ENCODE measurements at places on chromosomes 4 and X.
A peak's percentile ranks its signal among the peaks of the same experiment; 100 is the strongest.

GRCh38 chr4:138981930-138982390, 33.6 kb upstream of the NOCT start:
- no peak for DNase-seq

GRCh38 chrX:122094611-122095010, 1047.2 kb downstream of the GLUD2 start:
- DNase-seq, result no peak

DNA sequence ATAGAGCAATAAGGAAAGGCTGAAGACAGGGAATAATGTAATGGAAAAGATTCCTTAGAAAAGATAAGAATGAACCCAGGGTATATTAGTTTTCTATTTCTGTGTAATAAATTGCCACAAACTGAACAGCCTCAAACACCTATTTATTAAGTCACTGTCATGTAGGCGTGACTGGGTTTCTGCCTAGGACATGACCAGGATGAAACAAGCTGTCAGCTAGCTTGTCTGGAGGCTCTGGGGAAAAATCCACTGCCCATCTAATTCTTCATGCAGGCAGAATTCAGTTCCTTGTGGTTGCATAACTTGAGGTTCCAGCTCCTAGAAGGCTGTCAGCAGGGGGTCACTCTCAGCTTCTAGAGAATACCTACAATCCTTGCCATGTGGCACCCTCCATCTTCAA, 277.7 kb downstream of the TMA16 start:
- no peak for DNase-seq

DNA sequence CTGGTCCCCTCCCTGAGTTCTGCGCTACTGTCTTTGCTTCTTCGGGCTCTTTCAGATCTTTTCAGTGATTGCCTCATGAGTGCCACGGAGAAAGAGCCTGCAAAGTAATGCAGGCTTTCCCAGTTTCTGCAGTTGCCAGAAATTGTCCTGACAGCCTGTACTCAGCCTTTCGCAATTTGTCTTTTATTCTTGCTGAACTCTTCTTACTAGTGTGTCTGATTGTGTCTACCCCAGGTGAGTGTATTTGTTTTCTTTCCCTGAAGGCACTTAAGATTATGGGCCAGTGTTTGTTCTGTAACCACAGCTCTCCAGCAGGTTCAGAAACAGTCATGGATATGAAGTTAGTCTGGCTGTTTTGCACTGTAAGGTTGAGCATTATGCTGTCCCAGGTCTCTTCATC, 47.1 kb downstream of the FAM193A start:
- no peak for DNase-seq

GRCh38 chrX:115356369-115356768, 66.9 kb downstream of the LUZP4 start:
- DNase-seq, result no peak

- no peak for DNase-seq
Observed at GRCh38 chr4:47672696-47673095, 165.2 kb downstream of the CORIN start.

- no peak for DNase-seq
Observed at GRCh38 chr4:127856813-127857447, 23.8 kb upstream of the PLK4 start.

- no peak for DNase-seq
Observed at GRCh38 chrX:132333351-132333750, 114.1 kb upstream of the RAP2C start.

- no peak for DNase-seq
Observed at GRCh38 chr4:175910700-175911099, 98.6 kb upstream of the GPM6A start.

DNA sequence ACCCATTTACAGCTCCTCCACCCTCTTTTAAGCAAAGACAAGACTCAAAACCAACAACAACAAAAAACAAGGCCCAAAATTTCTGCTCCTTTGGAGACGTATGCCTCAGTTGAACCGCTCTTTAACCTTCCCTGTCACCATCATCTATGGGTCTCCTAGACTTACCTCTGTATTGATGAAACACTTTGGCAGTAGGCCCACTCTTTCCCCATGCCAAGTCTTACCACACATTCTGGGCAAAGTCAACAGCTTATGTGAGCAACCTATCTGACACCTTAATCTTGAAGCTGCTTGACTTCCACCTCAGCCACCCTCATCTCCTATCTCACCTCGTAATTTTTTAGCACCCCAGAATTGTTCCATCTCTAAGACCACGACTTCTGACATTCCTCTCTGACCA, 99.7 kb upstream of the CXorf66 start:
- no peak for DNase-seq

- no peak for DNase-seq
Observed at GRCh38 chr4:6125103-6125651, 75.2 kb downstream of the JAKMIP1 start.

DNA sequence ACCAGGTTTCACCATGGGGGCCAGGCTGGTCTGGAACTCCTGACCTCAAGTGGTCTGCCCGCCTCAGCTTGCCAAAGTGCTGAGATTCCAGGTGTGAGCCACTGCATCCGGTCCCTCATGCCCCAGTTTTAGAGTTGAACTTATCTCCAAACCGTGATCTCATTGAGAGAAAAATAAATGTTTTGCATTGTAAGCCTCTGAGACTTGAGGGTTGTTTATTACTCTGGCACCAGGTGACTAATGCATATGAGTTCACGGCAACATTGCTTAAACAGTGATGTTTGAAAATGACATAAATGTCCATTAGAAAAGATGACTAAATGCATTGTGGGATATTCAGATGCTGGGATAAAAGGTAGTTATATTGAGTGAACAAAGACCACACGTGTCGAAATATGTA, 22.9 kb upstream of the FAT1 start:
- no peak for DNase-seq

- no peak for DNase-seq
Observed at GRCh38 chr4:140720387-140721304, 35.5 kb downstream of the TBC1D9 start.

DNA sequence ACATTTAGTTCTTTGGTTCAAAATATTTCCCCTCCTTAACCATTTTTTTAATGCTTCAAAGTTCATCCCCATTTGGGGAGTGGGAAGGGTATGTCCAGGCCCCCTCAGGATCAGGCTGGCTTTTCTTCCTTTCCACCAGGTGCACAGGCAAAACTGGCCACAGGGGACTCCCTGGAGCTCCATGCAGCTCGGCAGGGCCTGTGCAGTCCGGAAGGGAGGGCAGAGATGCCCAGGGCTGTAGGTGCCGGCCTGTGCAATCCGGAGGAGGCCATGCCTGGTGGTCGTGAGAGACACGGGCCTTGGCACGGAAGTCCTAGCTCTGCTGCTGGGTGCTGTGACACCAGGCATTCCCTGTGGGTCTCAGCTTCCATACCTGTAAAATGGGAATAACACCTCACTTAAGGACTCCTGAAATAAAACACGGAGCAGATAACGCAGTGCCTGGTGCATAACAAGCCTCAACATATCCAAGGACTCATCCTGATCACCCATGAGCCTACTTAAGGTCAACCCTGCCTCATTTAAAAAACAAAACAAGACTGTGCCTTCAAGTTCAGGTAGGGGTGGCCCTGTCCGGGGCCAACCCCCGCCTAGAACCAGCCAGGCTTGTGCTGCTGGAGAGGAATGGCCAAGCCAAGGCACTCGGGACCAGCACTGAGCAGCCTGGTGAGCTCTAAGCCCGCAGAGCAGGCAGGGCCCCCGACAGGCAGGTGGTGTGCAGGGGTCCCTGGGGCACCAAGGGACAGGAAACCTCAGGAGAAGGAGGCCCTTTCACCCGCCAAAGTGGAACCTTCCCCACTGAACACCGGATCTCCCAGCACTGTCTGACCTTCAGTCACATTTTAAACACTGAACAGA, 21.2 kb upstream of the CYP4V2 start:
- DNase-seq, result no peak

DNA sequence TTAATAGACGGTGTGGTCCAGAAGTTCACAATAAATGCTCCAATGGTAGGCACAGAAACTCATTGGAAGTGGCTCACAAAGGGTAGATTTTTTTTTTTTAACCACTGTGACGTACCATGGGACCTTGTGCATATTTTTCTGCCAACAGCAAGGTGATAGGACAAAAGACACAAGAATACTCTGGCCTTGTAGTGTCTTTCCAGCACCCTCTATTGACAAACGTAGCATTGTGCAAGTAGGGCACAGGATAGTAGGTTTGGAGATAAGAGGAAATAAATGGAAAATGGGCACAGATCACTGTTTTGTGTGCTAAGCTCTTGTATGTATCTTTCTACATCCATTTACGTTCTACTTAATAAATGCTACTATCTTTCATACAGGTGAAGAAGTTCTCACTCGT, 2054.9 kb downstream of the PCDH7 start:
- no peak for DNase-seq

DNA sequence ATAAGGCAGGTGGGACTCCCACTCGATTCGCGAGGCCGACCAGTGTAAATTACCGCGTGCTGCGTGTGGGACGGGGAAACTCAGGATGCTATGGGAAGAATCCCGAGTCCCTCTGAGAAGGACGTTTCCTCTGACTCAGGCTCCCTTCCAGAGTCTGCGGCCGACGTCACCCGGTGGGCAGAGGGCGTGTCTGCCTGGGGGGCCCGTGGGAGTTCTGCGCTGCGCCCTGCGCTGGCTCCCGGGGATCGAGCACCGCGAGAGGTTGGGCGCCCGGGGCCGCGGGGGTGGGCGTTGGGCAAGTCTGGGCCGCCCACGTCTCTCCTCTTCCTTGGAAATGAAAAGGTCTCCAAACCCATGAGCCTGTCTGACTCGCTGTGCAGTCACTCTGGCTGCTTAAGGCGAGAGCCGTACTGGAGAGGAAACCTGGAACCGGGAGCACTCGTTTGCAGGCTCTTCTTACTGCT, 568 bp downstream of the NIPAL1 start:
- peak; percentile 76 for DNase-seq

- no peak for DNase-seq
Observed at GRCh38 chrX:103756736-103757135, 19.9 kb upstream of the PLP1 start.

- no peak for DNase-seq
Observed at GRCh38 chr4:151641167-151641566, 119.6 kb downstream of the GATB start.

GRCh38 chrX:131802836-131803626, 220.1 kb upstream of the STK26 start:
- peak; percentile 88 for DNase-seq

DNA sequence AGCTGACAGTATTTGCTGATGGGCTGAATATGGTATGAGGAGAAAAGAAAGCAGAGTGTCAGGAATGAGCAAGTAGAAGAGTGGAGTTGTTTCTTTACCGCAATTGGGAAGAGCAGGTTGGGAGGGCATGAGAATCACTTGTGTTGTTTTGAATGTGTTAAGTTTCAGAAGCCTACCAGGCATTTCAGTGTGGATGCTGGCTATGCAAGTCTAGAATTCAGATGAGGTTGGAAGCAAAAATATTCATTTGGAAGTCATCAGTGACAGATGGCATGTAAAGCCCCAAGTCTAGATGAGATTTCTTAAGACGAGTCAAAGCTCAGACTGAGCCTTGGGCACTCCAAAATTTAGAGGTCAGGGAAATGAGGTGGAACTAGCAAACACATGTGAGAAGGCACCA, 156.4 kb downstream of the TSPAN5 start:
- DNase-seq, result no peak

DNA sequence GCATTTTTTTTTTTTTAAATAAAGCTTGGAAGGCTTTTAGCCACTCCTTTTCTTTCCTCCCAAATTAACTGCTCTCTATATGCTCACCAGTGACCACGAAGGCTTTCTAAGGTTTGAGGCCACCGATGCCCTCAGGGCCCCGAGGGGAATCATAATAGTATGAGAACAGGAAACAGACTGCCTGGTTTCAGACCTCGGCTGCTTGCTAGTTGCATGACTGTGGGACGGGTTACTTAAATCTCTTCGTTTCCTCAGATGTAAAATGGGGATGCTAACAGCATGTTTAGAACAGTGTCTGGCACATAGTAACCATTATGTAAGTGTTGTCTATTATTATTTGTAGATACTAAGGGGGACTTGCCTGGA, 3.6 kb downstream of the LINC00632 start:
- DNase-seq, result no peak

DNA sequence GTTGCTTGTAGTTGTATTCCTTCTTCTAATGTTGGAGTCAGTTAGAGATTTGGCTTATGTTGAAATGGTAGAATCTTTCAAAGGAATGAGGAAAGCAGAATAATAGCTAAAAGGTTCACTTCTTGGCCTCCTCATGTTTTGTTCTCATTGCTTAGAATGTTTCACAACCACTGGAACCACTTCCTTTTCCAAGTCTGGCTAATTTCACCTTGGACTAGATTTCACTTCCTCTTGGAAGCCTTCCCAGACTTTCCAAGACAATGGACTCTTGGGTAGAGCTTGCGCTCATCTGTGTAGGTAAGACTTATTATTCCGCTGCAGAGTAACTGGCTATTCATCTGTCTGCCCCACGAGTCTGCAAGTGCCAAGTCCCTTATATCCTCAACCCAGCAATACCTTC, 8.3 kb downstream of the SPATA18 start:
- no peak for DNase-seq

- no peak for DNase-seq
Observed at GRCh38 chr4:156378033-156378665, 424.5 kb upstream of the CTSO start.

DNA sequence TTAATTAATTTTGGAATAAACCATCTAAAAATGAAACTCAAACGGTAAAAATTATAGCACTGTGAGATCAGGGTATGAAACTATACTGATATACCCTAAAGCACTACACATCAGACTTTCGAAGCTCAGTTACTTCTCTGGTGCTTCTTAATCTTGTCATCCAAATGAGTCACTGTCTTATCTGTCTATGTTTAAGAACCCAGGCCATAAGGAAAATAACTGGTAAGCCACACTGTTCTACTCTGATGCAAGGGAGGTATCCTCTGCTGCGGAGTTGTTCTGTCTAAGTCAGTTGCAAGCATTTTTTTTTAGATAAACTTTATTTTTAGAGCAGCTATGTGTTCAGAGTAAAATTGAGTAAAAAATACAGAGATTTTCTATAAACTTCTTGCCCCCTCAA, 830.8 kb upstream of the POU3F4 start:
- DNase-seq, result no peak

GRCh38 chr4:73710094-73710493, 30.3 kb upstream of the CXCL8 start:
- DNase-seq, result no peak

DNA sequence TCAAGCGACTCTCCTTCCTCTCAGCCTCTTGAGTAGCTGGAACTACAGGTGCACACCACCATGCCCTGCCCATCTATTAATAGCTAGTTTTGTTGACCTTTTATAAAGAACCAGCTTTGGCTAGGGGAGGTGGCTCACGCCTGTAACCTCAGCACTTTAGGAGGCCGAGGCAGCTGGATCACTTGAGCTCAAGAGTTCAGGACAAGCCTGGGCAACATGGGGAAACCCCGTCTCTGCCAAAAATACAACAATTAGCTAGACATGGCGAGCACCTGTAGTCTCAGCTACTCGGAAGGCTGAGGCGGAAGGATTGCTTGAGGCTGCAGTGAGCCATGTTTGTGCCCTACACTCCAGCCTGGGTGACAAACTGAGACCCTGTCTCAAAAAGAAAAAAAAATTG, 2.7 kb downstream of the TKTL1 start:
- no peak for DNase-seq

DNA sequence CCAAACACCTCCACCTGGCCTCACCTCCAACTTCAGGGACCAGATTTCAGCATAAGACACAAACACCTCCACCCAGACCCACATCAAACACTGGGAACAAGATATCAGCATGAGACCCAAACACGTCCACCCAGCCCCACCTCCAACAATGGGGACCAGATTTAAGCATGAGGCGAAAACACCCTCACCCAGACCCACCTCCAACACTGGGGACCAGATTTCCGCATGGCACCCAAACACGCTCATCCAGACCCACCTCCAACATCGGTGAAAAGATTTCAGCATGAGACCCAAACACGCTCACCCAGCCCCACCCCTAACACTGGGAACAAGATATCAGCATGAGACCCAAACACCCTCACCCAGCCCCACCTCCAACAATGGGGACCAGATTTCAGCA, 210.0 kb downstream of the ASMT start:
- no peak for DNase-seq
